ENCODE measurements at places on chromosomes 3 and 15. TPM values are rescaled to one million over a fixed set of nuclear protein-coding genes. Genes with fewer than 3 reads are reported as not detected.

Gene DNAH12
- 0.19 TPM for total RNA-seq

Gene IL5RA
- total RNA-seq, result not detected

Gene SHC4
- 6.2 TPM for total RNA-seq

Gene ALDH1A2
- total RNA-seq, result 4.7 TPM

Gene SIDT1
- 2.1 TPM for total RNA-seq

Gene OCA2
- 1.4 TPM for total RNA-seq

Gene LIPH
- total RNA-seq, result 0.19 TPM

Gene CLDN16
- total RNA-seq, result not detected

Gene ZMAT3
- total RNA-seq, result 27.9 TPM

Gene ZNF80
- total RNA-seq, result not detected

Gene SPTBN5
- 1.3 TPM for total RNA-seq

Gene SUMF1
- total RNA-seq, result 24.3 TPM

Gene QARS1
- 137 TPM for total RNA-seq

Gene MME
- total RNA-seq, result 1.1 TPM

Gene CCDC9B
- 29.2 TPM for total RNA-seq

Gene GOLGB1
- 58.3 TPM for total RNA-seq

Gene NT5DC2
- total RNA-seq, result 48.6 TPM

Gene CYP8B1
- total RNA-seq, result 0.14 TPM

Gene ARID3B
- 4.2 TPM for total RNA-seq

Gene ACOX2
- total RNA-seq, result 11.9 TPM

Gene HACL1
- 18.5 TPM for total RNA-seq

Gene CILP
- 43.4 TPM for total RNA-seq

Gene LRRC2
- 5.7 TPM for total RNA-seq

Gene GREM1
- total RNA-seq, result 825 TPM

Gene CHL1
- 7.8 TPM for total RNA-seq

Gene ZMYND10
- 0.24 TPM for total RNA-seq

Gene CHST13
- 0.88 TPM for total RNA-seq

Gene TNFSF10
- 17.3 TPM for total RNA-seq

Gene CD200R1
- total RNA-seq, result 2.2 TPM

Gene NDUFAF3
- 57.8 TPM for total RNA-seq

Gene ISLR
- 51.7 TPM for total RNA-seq

Gene C3orf22
- total RNA-seq, result not detected

Gene CPLX3
- total RNA-seq, result not detected

Gene TUSC7
- total RNA-seq, result not detected

Gene GRM7
- 1.3 TPM for total RNA-seq

Gene ANKRD63
- not detected for total RNA-seq

Gene DCLK3
- total RNA-seq, result not detected

Gene DUOX1
- 4.4 TPM for total RNA-seq

Gene ADAMTS17
- total RNA-seq, result 4.0 TPM

Gene SOX2
- total RNA-seq, result 0.19 TPM

Gene SKOR1
- 0.51 TPM for total RNA-seq

Gene PXK
- 24.8 TPM for total RNA-seq

Gene SCAANT1
- total RNA-seq, result not detected

Gene KIF15
- total RNA-seq, result 0.19 TPM

Gene NLGN1
- 11.5 TPM for total RNA-seq

Gene COLQ
- total RNA-seq, result 2.2 TPM

Gene GHSR
- not detected for total RNA-seq

Gene RARRES1
- total RNA-seq, result 424 TPM

Gene PDIA5
- 29.5 TPM for total RNA-seq

Gene CLDN18
- not detected for total RNA-seq

Gene EPHA6
- 0.57 TPM for total RNA-seq

Gene FOXB1
- total RNA-seq, result not detected

Gene KPNA1
- total RNA-seq, result 62.4 TPM
